ENCODE measurements at places on chromosomes 2 and 18.

DNA sequence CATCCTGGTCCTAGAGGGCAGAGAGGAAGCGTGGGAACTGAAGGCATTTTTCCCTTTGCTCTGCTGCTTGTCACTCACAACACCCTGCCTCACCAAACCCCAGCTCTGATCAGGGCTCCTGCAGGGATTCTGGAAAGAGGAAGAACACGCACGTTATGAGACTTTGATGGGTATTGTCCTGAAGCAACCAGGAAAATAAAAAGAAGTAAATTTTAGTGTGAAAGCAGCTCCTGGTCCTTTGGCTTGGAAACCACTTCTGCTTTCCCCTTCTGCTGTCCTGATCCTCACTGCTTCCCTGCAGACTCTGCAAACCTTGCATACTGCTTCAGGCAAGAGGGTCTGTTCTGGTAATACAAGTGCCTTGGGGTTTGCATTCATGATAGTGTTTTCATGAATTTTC is 164.1 kb downstream of the SLC8A1 start:
- DNase-seq = no peak

DNA sequence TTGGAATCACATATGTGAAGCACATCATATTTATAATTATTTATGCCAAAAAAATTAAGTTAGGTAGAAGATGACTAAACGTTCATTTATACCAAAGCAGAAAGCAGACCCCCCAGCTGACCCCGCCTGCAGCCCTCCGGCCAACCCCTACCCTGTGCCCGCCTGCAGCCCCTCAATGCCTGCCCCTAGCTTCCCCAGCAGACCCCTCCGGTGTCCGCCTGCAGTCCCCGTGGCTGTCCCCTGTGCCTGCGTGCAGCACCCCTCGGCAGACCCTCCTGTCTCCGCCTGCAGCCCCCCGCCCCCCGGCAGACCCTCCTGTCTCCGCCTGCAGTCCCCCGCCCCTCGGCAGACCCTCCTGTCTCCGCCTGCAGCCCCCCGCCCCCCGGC is 136.2 kb downstream of the NFATC1 start:
- DNase-seq = no peak

DNA sequence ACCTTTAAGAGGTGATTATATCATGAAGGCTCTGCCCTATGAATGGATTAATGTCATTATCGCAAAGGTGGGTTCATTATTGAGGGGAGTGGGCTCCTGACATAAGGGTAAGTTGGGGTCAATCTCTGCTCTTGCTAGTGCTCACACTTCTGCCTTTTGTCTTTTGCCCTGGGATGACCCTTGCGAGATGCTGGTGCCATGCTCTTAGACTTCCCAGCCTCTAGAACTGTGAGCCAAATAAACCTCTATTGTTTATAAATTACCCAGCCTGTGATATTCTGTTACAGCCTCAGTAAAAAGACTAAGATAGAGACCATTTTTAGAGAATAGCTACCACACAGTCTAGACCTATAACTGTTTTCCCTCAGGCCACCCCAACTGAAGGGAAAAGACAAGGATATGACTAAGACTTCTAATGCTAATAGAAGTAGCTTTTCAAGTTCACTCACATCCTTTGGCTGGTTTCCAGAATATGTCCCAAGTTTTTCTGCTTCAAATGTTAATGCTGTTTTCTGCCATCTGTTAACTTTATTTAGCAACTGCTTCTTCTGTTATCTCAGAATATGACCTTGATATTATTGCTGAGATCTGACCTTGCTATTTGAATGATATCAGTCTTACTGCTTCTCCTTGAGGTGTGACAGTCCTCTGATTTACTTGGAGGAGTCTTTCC is 65.1 kb upstream of the STAM2 start:
- no peak for DNase-seq

GRCh38 chr2:226802573-226802972 is 3.0 kb upstream of the IRS1 start:
- no peak for DNase-seq

GRCh38 chr2:53701221-53701620 is 66.4 kb upstream of the CHAC2 start:
- no peak for DNase-seq

- no peak for DNase-seq
These were observed 20.4 kb downstream of the MSH6 start for GRCh38 chr2:47803363-47803762.

DNA sequence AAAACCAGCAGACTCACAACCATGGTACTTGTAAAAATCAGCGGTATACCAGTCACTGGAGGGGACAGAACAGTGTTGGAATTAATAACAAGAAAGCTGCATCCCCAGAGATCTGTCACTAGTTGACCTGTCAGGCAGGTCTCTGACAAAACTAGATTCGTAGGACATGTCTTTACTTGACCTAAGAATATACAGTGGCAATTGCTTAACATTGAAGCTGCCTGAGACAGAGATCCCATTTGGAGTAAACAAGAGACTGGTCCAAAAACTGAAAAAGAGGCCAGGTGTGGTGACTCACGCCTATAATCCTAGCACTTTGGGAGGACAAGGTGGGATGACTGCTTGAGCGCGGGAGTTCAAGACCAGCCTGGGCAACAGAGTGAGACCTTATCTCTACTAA is 7.2 kb upstream of the SS18 start:
- DNase-seq = no peak

DNA sequence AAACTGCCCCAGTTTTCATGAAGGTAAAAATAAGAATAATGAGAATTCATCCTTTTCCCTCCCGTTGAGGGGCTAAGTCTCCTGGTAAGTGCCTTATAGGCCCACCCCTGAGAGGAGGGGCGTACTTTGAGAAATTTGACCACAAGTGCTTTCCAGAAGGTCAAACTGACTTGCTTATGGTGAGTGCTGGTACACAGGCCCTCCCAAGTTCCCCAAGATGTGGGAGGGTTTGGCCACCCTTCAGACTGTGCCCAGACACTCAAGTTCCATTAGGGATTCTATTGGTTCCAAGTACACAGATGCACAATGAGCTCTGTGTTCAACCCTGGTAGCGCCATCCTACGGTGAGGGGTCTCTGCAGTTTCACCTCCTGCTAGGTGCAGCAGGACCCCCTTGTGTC is 205.1 kb downstream of the CTIF start:
- DNase-seq = no peak

- DNase-seq = no peak
These were observed 626.7 kb upstream of the SALL3 start for GRCh38 chr18:78352910-78353309.

GRCh38 chr2:173997269-173997668 is 32.1 kb upstream of the SP3 start:
- DNase-seq = no peak

GRCh38 chr18:74438091-74438490 is 19.0 kb downstream of the DIPK1C start:
- DNase-seq = no peak

- DNase-seq = no peak
These were observed 191.3 kb downstream of the MYO1B start for GRCh38 chr2:191436368-191437055.

GRCh38 chr2:217788669-217789002 is 214.2 kb downstream of the TNS1 start:
- DNase-seq = no peak

GRCh38 chr2:188274274-188274673 is 17.4 kb upstream of the GULP1 start:
- DNase-seq = no peak

GRCh38 chr2:240922982-240923537 is 16.9 kb downstream of the CROCC2 start:
- no peak for DNase-seq

DNA sequence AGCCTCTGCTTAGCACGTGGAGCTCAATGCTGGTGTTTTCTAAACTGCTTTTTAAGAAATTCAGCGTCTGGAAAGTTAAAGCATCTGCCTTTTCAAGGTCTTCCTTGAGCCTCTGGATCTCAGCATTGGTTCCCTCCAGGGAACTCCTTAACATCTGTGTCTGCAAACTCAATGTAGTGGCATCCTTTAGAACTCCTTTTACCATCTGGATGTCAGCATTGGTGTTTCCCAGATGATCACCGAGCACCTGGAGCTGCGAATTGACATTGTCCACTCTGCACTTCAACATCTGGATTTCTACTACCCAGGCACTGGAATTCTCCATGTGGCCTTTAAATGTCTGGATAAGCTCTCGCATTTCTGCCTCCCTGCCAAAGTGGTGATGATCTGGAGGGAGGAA is 3.7 kb downstream of the CLEC4F start:
- no peak for DNase-seq

DNA sequence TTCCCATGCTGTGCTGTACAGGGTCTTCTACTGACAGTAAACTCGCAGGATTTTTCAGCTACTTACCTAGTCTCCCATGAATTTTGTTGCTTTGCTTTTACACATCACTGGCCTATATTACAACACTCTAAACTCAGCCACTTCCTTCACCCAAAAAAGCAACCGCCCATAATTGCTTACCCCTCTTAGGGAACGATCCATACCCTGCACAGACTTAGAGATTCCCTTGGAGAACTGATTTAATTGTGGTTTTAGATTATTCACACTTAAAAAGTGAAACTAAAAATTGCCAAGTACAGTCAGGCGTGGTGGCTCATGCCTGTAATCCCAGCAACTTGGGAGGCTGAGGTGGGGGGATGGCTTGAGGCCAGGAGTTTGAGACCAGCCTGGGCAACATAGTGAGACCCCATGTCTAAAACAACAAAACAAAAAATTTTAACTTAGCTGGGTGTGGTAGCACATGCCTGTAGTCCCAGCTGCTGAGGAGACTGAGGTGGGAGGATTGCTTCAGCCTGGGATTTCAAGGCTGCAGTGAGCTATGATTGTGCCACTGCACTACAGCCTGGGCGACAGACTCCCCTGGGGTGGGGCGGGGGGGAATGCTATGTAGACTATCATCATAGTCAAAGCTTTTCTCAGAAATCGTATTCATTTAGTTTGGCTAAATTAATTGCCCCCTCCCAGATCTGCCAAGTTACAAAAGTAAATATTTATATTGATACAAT is 19.3 kb downstream of the MRPL30 start:
- no peak for DNase-seq

GRCh38 chr18:34122724-34123334 is 101.9 kb downstream of the NOL4 start:
- peak; percentile 9 for DNase-seq

DNA sequence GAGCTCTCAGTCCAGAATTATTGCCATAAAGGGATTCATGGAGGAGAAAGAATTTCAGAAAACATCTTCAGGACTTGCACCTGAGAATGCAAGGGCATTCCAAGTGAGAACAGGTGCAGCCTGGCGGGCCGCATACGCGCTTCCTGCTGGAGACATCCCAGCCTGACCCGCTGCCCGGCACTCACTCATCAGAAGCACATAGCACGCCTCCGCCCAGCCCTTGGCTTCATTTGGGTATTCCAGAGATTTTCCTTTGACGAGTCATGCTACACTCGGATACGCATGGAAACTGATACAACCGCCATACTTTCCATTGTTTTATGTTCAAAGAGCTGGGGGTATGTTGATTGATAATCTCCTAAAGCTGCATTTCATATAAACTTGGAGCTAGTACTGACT is 228.0 kb upstream of the ID2 start:
- no peak for DNase-seq

- DNase-seq = no peak
These were observed 30.2 kb downstream of the KLHL14 start for GRCh38 chr18:32742579-32742978.

DNA sequence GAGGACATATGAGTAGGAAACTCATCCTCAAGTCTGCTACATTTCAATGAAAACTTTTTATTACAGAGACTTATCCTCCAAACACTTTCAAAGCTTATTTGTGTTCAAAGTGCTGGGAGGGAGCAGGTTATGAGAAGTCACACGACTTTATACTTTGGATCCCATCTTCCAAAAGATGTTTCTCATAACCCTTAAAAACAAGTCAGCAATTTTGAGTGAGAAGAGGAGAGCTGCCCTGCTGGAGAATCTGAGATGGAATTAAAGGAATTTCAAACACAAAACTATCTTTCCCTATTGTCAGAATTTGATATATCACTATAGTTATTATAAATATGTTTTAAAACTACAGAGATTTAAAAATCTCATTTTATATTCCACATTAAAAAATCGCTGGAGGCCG is 45.8 kb downstream of the ROCK2 start:
- no peak for DNase-seq

DNA sequence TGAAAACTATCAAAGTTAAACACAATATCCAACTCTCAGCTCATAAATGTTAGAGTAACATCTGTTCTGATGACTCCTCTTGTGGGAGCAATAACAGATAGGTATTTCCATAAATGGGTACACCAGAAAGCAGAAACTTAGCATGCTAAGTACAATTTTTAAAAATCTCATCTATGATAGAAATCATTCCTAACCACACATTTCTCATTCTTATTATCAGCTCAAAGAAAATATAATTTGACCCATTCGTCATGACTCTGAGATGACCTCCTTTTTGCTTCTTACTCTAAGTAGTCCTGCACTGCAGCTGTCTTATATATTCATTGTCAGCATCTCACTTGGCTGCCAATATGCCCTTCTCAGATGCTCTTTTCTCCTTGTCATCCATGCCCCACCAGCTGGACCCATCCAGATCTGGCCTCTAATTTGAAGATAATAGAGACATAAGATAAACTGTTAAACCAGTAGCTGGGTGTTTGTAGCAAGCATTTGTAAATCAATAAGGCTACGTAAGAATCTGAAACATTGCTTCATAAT is 298.3 kb downstream of the KCNS3 start:
- no peak for DNase-seq

GRCh38 chr2:182090486-182090885 is 104.8 kb downstream of the PPP1R1C start:
- no peak for DNase-seq

DNA sequence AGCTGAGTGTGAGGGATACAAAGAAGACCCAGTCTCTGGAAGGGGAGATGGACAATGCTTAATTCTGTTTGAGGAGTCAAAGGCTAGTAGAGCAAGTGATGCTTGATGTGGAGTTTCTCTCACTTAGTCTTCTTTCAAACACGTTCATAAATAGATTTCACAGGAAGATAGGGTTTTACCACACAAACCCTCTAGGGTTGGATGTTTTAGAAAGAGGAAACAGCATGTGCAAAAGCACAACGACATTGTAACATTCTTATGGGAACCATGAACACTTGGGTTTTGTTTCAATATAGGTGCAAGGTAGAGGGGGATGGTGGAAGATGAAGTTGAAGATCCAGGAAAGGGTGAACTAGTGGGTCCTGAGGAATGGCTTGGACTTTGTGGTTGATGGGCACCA is 10.8 kb upstream of the EFEMP1 start:
- no peak for DNase-seq

DNA sequence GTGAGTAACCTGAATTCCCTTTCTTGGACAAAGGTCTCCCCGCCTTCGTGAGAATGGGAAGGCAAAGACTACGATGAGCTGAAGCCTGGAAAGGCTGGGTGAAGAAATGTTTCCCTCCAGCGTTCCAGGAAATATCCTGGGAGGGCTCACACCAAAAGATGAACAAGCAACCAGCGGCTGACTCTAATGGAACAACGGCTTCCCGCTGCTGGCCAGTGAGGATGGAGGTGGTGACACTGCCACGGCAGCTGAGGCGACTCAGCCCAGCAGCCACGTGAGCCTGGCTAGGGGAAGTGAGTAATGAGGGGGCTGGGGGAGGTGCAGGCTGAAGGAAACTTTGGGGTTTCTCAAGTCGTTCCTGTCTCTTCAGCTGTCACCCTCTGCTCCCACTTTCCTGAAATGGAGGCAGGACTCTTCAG is 105.0 kb upstream of the SMAD7 start:
- DNase-seq = no peak
